ENCODE measurements at places on chromosomes 3 and 15. TPM values are rescaled to one million over a fixed set of nuclear protein-coding genes. Genes with fewer than 3 reads are reported as not detected.

GRCh38 chr3:67327582-67327981 lies 326.8 kb downstream of the SUCLG2 start:
- DNase-seq, result no peak

- DNase-seq, result no peak
Observed at GRCh38 chr3:30618526-30618925, 12.1 kb downstream of the TGFBR2 start.

- DNase-seq, result no peak
Observed at GRCh38 chr3:178465260-178466180, 70.7 kb upstream of the KCNMB2 start.

Gene CYP1A2
- polyA plus RNA-seq, result 21.8 TPM
